Effector memory CD8-positive, alpha-beta T cell (primary cell): ENCODE measurements at places on chromosomes 4 and X.

GRCh38 chr4:110877778-110878370, 255.0 kb upstream of the PITX2 start:
- H3K36me3 ChIP-seq: no peaks in the 10 kb centered on the region
- no peaks in the 10 kb centered on the region for H3K4me1 ChIP-seq
- H3K4me3 ChIP-seq: no peak overlapping the region

DNA sequence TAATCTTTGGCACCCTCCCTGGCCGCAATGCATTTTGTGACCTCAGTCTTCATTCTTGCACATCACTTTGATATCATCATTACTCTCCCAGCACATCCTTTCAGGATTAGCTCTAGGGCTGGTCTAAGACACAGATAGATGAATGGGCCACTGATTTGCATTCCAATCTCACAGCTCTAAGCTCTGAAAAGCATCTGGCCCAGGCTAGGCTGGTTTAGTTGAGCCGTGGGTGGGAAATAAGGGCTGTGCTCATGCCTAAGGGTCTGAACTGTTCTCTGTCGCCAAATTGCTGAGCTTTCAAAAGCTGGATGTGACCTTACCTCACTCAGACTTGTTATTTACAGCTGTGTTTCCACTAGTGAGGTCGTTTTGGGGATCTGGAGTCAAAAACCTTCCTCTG, 30.0 kb upstream of the SLC9A7 start:
- H3K4me1 ChIP-seq: no peaks in the 10 kb centered on the region
- H3K4me3 ChIP-seq: no peak overlapping the region

DNA sequence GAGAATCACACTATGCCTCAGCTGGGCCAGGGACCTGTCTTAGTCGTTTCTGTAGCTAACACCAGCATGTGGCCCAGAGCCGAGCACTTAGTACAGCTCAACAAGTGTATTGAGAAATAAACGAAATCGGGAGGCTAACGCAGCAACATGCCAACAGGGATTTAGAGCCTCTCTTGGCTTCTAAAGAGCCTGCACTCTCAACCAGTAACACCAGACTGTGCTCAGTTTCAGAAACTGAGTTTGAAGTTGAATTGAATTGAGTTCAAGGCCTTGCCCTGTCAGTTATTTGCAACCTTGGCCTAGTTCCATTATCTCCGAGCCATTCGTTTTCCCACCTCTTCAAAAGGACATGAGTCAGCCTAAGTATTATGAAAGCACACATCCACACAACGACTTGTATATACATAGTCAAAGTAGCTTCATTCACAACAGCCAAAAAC, 71.3 kb upstream of the LDB2 start:
- H3K4me1 ChIP-seq: no peaks in the 10 kb centered on the region
- H3K27me3 ChIP-seq: peaks cover 4% of the 10 kb centered on the region
- no peak overlapping the region for H3K4me3 ChIP-seq
- no peak for DNase-seq
- no peak overlapping the region for H3K27ac ChIP-seq

- no peak overlapping the region for H3K27ac ChIP-seq
- no peaks in the 10 kb centered on the region for H3K4me1 ChIP-seq
- H3K27me3 ChIP-seq: no peaks in the 10 kb centered on the region
- DNase-seq: no peak
- H3K4me3 ChIP-seq: no peak overlapping the region
- H3K36me3 ChIP-seq: no peaks in the 10 kb centered on the region
Observed at GRCh38 chr4:61782133-61782532, 582.0 kb downstream of the ADGRL3 start.

- H3K36me3 ChIP-seq: no peaks in the 10 kb centered on the region
- H3K27ac ChIP-seq: no peak overlapping the region
Observed at GRCh38 chr4:28287831-28288233, 1427.2 kb downstream of the STIM2 start.

GRCh38 chr4:115529126-115529525, 415.7 kb upstream of the NDST4 start:
- no peak for DNase-seq
- H3K27me3 ChIP-seq: no peaks in the 10 kb centered on the region
- H3K4me1 ChIP-seq: no peaks in the 10 kb centered on the region
- no peak overlapping the region for H3K27ac ChIP-seq
- no peaks in the 10 kb centered on the region for H3K36me3 ChIP-seq

GRCh38 chrX:106931831-106932491, 11.8 kb downstream of the CLDN2 start:
- H3K36me3 ChIP-seq: no peaks in the 10 kb centered on the region
- H3K4me1 ChIP-seq: no peaks in the 10 kb centered on the region
- DNase-seq: no peak
- no peaks in the 10 kb centered on the region for H3K27me3 ChIP-seq
- no peak overlapping the region for H3K27ac ChIP-seq

GRCh38 chr4:8655411-8656184, 63.0 kb downstream of the CPZ start:
- H3K4me3 ChIP-seq: no peak overlapping the region
- no peak for DNase-seq
- no peaks in the 10 kb centered on the region for H3K36me3 ChIP-seq
- H3K27ac ChIP-seq: no peak overlapping the region
- no peaks in the 10 kb centered on the region for H3K4me1 ChIP-seq
- H3K27me3 ChIP-seq: peaks cover 37% of the 10 kb centered on the region

DNA sequence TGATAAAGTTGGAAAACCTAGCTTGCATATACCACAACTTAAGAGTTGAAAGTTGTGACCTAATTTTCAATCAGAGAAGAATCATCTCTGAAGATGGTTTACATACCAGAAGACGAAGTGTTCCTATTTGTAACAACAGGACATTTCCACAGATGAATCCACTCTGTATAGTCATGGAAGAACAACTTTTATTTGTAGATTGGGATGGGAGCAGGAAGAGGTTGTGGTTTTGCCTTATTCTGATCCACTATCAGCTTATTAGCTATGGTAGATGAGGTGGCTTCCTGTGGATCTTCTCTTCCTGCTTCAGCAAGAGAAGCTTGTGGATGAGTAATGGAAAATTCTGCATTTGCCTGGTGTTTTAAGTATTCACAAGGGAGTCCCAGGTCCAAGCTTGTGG, 18.6 kb upstream of the SUPT20HL1 start:
- H3K36me3 ChIP-seq: no peaks in the 10 kb centered on the region
- H3K27ac ChIP-seq: no peak overlapping the region
- H3K4me1 ChIP-seq: peaks cover 3% of the 10 kb centered on the region

- H3K27me3 ChIP-seq: peaks cover 20% of the 10 kb centered on the region
- H3K4me3 ChIP-seq: no peak overlapping the region
- H3K4me1 ChIP-seq: no peaks in the 10 kb centered on the region
- H3K36me3 ChIP-seq: peaks cover 4% of the 10 kb centered on the region
Observed at GRCh38 chrX:50747471-50747900, 66.5 kb downstream of the SHROOM4 start.

DNA sequence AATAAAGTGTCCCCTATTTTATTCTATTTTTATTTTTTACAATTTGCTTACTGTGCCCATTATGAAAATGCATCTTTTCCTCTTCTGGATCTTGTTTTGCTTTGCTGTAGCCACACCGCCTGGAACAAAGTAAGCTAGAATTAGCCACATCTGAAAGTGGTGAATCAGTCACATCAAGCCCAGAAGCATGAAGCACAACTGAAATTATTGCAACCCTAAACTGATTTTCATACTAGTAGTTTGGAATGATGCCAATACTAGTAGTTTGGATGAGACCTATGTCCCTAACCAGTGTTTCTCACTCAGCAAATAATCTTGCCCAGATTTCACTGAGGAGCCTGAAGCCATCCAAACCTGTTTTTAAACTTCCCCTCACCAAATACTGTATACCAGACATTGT, 303.0 kb downstream of the EPHA5 start:
- no peaks in the 10 kb centered on the region for H3K27me3 ChIP-seq
- no peaks in the 10 kb centered on the region for H3K4me1 ChIP-seq
- no peak for DNase-seq
- no peak overlapping the region for H3K27ac ChIP-seq
- no peaks in the 10 kb centered on the region for H3K36me3 ChIP-seq

- peaks cover 42% of the 10 kb centered on the region for H3K27me3 ChIP-seq
- H3K4me3 ChIP-seq: no peak overlapping the region
- no peaks in the 10 kb centered on the region for H3K4me1 ChIP-seq
- no peak overlapping the region for H3K27ac ChIP-seq
Observed at GRCh38 chr4:150181536-150181935, 103.3 kb downstream of the DCLK2 start.

GRCh38 chr4:40055511-40055862, 1.2 kb upstream of the N4BP2 start:
- H3K27me3 ChIP-seq: no peaks in the 10 kb centered on the region
- peaks cover 26% of the 10 kb centered on the region for H3K4me1 ChIP-seq
- H3K36me3 ChIP-seq: peaks cover 25% of the 10 kb centered on the region
- DNase-seq: no peak
- H3K27ac ChIP-seq: peak overlapping the region; percentile 86
